Caco-2 (cell line): ENCODE measurements at places on chromosomes 7 and 10. TPM values are rescaled to one million over a fixed set of nuclear protein-coding genes. Genes with fewer than 3 reads are reported as not detected.
A peak's percentile ranks its signal among the peaks of the same experiment; 100 is the strongest.

TRIM50 gene
- total RNA-seq: not detected in 2 replicates

OR2A5 gene
- total RNA-seq: not detected in 2 replicates

UNCX gene
- total RNA-seq: not detected in 2 replicates

DNA sequence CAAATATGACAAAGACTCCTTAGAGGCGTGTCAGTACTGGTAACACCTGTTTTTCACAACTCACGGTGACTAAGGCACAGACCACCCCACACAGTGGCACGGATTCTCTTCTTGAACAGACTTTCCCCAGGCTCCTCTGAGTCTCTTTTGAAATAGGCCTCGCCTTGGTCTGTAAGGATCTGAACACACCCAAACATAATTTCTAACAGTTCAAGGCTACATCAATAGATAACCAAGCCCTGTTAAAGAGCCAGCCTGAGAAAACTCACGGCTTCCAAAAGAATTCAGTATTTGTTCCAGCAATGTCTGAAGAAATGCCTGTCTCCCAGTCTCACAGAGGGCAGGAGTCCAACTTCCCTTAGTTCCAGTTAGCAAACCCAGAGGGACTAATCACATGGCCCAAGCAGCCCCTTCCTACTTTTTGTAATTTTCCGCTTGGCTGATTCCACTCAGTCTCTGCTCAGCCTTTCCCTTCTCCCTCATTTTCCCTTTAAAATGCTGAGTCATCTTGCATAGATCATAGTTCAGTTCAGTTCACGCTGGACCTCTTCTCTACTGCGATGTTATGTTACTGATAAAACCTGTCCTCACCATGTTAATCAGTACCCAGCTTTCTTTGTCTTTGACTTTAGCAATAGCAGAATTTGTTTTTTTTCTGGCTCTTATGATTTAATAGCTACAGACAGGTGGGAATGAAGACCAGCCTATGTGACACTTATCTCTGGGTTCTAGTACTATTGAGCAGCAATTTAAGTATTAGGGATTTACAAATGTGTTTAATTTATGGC is 22.6 kb upstream of the AKR1C3 start:
- no peaks in the 10 kb centered on the region for H3K27me3 ChIP-seq
- peak overlapping the region; percentile 85 for H3K27ac ChIP-seq
- H3K36me3 ChIP-seq: no peaks in the 10 kb centered on the region
- H3K4me3 ChIP-seq: peak overlapping the region; percentile 2; the same call in 1 of the 2 replicates
- peaks cover 64% of the 10 kb centered on the region for H3K4me1 ChIP-seq
- peak; percentile 96 for DNase-seq

DNA sequence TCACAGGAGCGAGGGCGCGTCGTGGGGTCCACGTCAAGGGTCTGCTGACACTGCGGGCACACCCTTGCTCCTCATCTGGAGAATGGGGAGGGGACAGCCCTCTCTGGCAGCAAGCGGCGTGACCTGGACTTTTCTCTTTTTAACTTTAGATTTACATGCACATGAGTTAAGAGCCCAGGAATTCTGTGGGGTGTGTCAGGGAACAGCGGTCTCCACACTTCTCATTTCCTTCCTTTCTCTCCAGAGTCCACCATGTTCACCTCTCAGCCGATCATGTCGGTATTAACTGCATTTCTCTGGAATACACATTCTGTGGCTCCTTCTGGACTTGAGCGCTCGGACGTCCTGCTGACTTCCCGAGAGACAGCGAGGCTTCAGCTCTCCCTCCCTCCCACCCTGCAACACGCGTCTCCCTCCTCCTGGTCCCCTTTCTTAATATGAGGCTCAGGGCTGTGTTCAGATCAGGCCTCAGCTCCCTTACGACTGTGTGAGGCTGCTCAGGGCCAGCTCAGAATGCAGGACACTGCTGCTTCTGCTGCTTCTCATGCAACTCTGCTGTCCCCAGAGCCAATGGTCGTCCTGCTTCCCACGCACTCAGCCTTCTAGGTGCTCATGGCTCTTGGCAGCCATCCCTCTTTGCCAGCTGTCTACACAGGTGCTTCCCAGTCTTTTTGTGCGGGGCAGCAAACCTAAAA is 261.3 kb downstream of the ELFN1 start:
- no peaks in the 10 kb centered on the region for H3K27me3 ChIP-seq
- no peak overlapping the region for H3K4me3 ChIP-seq
- H3K4me1 ChIP-seq: no peaks in the 10 kb centered on the region
- no peak for DNase-seq

DNA sequence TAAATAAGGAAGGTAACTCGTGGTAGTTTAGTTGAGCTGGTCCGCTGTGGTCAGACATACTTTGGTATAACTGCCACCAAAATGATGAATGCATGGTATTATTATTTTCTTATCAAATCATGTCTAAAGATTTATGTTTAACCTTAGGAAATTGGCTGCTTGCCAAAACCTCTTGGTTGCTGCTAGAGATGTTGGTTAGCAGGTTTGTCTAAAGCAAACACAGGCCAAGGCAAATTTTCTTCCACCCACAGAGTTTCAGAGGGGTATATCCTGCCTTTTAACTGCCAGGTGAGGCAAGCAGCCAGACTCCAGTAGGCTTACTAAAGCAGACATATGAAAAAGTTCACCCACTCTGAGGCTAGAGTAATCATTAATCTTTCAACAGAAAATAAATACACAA is 101.4 kb downstream of the SEMA3E start:
- no peak overlapping the region for H3K4me3 ChIP-seq
- H3K36me3 ChIP-seq: no peaks in the 10 kb centered on the region
- peaks cover 6% of the 10 kb centered on the region; the same call in 1 of the 2 replicates for H3K4me1 ChIP-seq
- no peaks in the 10 kb centered on the region for H3K27me3 ChIP-seq
- no peak for DNase-seq
- H3K27ac ChIP-seq: no peak overlapping the region

DNA sequence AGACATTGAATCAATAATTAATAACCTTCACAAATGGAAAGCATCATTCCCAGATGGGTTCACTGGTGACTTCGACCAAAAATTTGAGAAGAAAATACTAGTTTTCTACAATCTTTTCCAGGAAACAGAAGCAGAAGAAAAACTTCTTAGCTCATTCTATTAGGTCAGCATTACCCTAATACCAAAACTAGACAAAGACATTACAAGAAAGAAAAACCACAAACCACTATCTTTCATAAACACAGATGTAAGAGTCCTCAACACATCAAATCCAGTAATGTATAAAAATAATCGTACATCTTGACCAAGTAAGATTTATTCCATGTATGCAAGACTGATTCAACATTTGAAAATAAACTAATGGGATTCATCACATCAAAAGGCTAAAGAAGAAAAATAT is 64.0 kb upstream of the CDK1 start:
- no peak overlapping the region for H3K4me3 ChIP-seq
- DNase-seq: no peak
- peaks cover 8% of the 10 kb centered on the region for H3K4me1 ChIP-seq
- H3K27me3 ChIP-seq: no peaks in the 10 kb centered on the region
- no peaks in the 10 kb centered on the region for H3K36me3 ChIP-seq

DNA sequence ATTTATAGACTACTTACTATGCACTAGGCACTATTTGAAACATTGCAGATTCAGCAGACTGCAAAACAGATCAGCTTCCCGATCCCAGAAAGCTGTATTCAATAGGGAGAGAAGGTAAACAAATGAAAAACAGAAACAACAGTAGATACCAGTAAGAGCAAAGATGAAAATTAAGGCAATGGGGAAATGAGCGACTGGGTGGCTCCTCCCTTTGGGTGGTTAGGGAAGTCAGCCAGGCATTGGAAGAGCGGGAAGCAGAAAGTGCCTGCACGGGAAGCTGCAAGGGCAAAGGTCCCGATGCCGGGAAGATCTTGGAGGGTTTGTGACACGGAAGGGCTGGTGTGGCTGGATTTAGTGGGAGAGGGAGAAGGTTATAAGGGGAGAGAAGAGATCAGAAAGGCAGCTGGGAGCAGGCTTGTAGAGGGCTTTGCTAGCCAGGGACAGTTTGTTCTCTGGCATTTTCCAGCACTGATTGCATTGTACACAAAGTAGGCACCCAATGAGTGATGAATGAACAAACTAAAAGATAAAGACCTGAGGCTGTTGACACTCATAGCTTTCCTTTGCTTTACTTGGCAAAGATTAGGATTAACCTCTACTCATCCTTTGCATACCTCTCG is 67.8 kb downstream of the NAMPT start:
- no peak overlapping the region for H3K27ac ChIP-seq
- no peak overlapping the region for H3K4me3 ChIP-seq
- H3K4me1 ChIP-seq: peaks cover 14% of the 10 kb centered on the region
- H3K27me3 ChIP-seq: no peaks in the 10 kb centered on the region
- peak; percentile 47 for DNase-seq
- H3K36me3 ChIP-seq: no peaks in the 10 kb centered on the region

DNA sequence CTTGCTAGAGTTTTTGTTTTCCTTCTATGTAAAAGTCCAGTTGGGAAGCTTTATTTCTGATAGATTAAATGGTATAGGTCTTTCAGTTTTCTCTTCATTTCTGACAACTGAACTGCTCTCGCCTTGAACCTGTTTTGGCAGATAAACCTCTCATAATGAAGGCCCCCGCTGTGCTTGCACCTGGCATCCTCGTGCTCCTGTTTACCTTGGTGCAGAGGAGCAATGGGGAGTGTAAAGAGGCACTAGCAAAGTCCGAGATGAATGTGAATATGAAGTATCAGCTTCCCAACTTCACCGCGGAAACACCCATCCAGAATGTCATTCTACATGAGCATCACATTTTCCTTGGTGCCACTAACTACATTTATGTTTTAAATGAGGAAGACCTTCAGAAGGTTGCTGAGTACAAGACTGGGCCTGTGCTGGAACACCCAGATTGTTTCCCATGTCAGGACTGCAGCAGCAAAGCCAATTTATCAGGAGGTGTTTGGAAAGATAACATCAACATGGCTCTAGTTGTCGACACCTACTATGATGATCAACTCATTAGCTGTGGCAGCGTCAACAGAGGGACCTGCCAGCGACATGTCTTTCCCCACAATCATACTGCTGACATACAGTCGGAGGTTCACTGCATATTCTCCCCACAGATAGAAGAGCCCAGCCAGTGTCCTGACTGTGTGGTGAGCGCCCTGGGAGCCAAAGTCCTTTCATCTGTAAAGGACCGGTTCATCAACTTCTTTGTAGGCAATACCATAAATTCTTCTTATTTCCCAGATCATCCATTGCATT is 27.1 kb downstream of the MET start:
- H3K27ac ChIP-seq: peak overlapping the region; percentile 51
- peaks cover 25% of the 10 kb centered on the region; the same call in 1 of the 2 replicates for H3K4me1 ChIP-seq
- H3K27me3 ChIP-seq: no peaks in the 10 kb centered on the region
- H3K36me3 ChIP-seq: no peaks in the 10 kb centered on the region; the same call in none of the 2 replicates
- DNase-seq: peak; percentile 44
- H3K4me3 ChIP-seq: no peak overlapping the region

DNA sequence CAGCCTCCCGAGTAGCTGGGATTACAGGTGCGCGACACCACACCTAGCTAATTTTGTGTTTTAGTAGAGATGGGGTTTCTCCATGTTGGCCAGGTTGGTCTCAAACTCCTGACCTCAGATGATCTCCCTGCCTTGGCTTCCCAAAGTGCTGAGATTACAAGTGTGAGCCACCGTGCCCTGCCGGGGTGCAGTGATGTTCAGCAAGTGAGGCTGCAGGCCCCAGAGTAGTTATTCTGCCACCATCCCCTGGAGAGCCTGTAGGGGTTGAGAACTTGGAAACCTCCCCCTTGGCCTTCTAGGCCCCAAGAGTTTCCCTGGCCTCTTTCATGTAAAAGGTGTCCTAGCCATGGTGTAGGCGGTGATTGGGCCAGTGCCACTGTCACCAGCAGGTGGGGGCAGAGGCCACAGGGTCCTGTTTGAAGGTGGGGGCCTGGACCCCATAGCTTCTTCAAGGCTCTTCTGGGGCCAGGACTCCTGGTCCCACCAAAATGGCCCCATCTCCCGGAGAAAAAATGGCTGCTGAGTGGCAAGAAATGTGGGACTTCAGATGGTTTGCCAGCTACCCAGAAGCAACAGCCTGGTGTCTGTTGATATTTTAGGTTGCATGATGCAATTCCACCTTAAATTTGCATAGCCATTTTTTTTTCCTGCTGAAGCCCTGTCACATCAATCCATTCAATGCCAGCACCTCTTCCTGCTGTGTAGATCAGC is 25.5 kb upstream of the INMT start:
- H3K27ac ChIP-seq: peak overlapping the region; percentile 55
- no peak for DNase-seq
- H3K4me3 ChIP-seq: no peak overlapping the region

GRCh38 chr10:84668186-84668763 is 339.9 kb downstream of the CCSER2 start:
- DNase-seq: no peak
- no peaks in the 10 kb centered on the region for H3K27me3 ChIP-seq
- no peaks in the 10 kb centered on the region for H3K4me1 ChIP-seq
- H3K27ac ChIP-seq: no peak overlapping the region
- H3K36me3 ChIP-seq: no peaks in the 10 kb centered on the region

GRCh38 chr7:55550010-55550663 is 22.2 kb downstream of the VOPP1 start:
- no peak for DNase-seq
- H3K27me3 ChIP-seq: no peaks in the 10 kb centered on the region

DNA sequence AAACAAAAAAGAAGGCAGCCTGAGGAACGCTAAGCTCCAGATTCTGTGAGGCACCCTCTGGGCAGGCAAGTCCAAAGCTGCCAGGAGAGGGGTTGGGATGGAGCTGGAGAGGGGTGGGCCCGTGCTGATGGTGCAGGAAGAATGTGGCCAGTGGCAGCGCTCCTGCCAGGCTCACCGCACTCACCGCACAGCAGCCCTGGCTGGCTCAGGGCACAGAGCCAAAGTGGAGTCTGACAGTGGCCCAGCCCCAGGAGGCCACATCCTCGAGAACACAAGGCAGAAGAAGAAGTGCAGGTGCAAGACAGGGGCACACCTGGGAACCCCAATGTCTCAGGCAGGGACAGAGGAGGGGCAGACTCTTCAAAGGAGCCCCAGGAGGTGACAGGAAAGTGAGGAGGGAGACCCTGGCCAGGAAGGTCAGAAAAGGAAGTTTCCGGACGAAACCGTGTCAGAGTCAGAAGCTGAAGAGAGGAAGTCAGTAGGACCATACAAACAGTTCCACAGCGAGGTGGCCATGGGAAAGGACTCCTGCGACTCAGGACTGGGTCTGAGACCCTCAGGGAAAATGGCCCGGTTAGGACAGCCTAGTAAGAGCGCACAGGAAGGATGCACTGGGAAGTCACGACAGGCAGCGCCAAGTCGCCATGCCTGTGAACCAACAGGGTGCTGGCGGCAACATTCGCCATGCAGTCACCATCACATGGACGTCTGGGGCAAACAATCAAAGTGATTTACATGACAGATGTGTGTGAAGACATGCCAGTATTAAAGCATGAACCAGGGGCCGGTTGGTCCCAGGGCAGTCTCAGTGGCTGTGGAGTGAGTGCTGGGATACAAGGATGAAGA is 54.4 kb downstream of the COBL start:
- peaks cover 41% of the 10 kb centered on the region for H3K4me1 ChIP-seq
- no peaks in the 10 kb centered on the region for H3K36me3 ChIP-seq
- no peaks in the 10 kb centered on the region for H3K27me3 ChIP-seq
- DNase-seq: no peak
